ENCODE measurements at places on chromosomes 7 and 10. TPM values are rescaled to one million over a fixed set of nuclear protein-coding genes. Genes with fewer than 3 reads are reported as not detected.

DNA sequence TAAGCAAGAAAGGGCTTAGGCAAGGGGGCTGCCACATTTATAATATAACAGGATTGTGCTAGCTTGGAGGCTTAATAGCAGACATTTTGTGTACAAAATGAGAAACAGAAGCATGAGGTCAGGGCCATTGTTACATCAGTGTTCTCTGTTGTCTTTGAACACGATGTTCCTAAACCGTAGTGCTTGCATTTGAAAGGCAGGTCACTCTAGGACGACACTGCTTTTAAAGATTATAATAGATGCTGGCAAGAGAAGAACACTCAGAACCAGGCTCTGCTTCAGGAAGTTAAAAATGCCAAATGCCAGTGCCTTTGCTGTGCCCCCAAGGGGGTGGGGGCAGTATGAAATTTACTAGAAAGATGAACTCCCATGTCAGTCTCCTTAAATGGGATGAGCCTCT, 91.1 kb downstream of the SORCS3 start:
- DNase-seq: no peak

- DNase-seq: no peak
Measured at GRCh38 chr7:157703131-157703530, 366.3 kb downstream of the DNAJB6 start.

DNA sequence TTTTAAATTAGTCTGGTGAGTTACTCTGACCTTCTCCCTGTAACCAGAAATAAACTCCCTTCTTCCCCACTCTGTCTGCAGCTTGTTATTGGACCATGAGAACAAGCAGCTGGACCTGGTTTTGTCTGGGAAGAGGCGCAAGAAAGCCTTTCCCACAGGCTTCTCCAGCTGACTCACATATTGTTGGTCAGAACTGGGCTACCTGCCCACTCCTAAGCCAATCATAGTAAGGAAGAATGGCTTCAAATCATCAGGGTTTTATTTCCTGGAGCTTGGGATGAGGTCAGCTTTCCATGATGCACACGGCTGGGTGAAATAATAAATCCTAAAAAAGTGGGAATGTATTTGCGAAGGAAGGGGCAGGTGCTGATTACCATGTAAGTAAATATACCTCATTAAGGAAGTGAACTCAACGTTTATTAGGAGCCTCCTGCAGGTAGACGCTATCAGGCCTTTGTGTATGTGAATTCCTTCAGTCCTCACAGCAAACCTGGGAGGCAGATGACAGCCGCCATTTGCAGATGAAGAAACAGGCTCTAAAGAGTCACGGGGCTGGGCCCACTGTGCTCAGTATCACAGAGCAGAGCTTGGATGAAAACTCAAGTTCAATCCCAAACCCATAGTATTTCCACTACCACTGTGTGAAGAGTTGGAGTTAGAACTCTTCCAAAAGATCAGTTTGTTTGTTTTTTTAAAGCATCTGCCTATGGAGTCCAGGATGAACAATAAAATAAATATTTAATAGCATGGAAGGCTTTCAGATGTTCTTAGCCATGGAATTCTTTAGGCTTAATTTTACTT, 32.8 kb downstream of the IL15RA start:
- no peak for DNase-seq

DNA sequence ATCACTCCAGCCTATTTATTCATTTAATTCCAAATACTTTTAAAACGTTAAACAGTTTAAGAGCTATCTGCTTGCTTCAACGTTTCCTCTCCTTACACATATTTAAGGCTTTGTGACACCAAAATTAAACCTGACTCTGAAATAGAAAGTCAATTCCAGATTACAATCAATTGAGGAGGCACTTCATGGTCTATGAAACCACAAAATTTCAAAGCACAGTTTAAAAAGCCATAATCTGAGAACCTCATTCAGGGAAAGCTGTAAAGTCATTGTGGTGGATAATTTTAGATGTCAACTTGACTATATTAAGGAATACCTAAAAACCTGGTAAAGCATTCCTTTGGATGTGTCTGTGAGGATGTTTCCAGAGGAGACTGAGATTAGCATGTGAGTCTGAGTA, 6.2 kb downstream of the SNX13 start:
- DNase-seq: no peak

- no peak for DNase-seq
Measured at GRCh38 chr7:6628045-6628444, 9.1 kb upstream of the ZNF316 start.

GRCh38 chr10:79260811-79261740, 86.2 kb upstream of the PPIF start:
- DNase-seq: no peak

DNA sequence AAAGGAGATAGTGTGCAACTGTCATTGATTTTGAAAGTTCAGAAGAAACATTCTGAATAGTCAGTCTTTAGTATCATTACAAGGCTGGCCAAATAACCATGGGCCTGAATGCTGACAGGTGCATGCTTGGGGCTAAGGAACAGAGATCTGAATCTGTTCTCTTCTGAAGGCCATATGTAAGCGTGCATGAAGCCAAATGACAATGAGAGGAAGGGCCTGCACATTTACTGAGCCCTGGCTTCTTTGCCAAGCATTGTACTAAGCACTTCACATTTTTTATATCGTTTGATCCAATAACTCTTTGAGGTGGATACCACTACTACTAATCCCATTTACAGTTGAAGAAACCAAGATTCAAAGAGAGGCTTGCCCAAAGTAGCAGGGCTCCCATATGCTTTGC, 22.5 kb upstream of the TIAL1 start:
- no peak for DNase-seq

PPP1R9A gene
- total RNA-seq: not detected

CYP2C18 gene
- total RNA-seq: not detected

OR6B1 gene
- total RNA-seq: not detected

All from CD4-positive, alpha-beta T cell (primary cell).